Cortex of kidney (tissue), 1 donor: ENCODE measurements at places on chromosomes 16 and 17.

DNA sequence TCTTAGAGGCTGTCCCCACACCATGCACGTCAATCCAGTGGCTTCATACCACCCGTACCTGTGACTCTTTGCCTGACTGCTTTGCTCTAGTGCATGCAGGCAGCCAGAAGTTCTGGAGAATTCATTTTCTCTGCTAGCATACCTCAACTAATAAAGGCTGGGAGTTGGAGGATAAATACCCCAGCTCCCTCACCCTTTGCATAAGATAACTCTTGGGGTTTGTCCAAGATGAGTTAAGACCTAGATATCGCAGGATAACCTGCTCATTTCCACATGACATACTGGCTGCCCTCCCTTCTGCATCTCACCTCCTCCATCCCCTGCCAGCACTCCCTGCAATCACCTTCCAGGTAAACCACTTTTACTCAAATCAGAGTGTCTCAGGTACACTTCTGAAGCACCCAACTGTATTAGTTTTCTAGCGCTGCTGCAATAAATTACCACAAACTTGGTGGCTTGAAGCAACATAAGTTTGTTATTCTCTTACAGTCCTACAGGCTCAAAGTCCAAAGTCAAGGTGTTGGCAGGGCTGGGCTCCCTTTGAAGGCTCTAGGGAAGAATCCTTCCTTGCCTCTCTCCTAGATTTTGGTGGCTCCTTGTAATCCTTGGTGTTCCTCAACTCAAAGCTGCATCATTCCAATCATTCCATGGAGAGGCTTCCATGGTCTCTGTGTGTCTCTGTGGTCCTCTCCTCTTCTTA is 146.8 kb downstream of the CRLF3 start:
- no peak for DNase-seq

- DNase-seq: no peak
Measured at GRCh38 chr16:89861648-89862047, 11.7 kb upstream of the TCF25 start.

DNA sequence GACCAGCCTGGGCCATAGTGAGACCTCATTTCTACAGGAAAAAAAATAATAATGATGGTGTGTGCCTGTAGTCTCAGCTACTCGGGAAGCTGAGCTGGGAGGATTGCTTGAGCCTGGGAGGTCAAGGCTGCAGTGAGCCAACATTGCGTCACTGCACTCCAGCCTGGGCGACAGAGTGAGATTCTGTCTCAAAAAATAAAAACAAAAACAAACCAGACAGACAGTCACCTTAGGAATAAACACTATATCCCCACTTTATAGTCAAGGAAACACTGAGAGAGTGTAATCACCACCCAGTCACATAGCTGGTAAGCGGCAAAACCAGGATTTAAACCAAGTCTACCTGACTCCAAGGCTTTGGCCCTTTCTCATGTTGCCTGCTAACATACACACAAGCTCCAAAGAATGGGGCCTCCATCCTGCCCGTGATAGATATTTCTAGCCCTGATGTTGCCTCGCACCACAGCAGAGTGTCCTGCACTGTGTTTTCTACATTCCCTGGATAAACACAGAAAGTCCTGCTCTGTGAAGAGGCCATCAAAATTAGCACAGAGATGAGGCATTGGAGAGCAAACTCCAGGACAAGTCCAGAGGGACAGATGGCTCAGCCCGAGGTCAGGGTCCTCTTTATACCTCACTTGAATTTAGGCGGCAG is 66.1 kb upstream of the SMURF2 start:
- DNase-seq: no peak

- DNase-seq: no peak
Measured at GRCh38 chr17:43324205-43324893, 74.4 kb upstream of the ARL4D start.

- DNase-seq: no peak
Measured at GRCh38 chr16:69411064-69411985, 13.1 kb upstream of the CYB5B start.

DNA sequence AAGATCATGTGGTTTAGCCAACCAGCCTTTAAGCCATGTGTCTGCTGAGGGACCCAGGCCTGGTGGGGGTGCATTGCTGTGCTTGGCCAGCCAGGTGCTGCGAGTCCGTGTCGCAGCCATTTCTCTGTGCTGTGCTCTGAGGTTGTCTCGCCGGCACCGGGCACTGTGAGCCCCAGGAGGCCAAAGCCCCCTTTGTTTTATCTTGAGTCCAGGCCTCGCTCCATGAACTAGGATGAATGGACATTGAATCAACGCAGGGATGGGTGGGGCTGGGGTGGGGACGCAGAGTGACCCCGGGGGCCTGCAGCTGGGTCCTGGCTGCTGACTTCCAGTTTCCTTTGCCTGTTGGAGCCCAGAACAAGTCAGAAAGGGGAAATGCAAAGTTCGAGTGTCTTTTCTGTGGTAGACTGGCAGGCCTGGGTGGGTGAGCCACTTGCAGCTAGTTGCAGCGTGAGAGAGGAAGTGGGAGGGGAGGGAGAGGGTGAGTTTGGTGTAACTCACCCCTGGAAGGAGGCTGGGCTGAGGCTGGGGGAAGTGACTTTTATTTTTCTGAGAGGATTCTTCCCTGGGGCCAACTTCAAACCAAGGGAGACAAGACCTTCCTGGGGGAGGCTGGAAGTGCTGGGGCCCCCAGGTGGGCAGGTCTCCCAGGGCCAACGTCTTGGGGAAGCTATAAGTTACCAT is 324.7 kb downstream of the SEC14L1 start:
- DNase-seq: no peak

GRCh38 chr16:19499481-19499880 is 22.4 kb downstream of the GDE1 start:
- DNase-seq: no peak

DNA sequence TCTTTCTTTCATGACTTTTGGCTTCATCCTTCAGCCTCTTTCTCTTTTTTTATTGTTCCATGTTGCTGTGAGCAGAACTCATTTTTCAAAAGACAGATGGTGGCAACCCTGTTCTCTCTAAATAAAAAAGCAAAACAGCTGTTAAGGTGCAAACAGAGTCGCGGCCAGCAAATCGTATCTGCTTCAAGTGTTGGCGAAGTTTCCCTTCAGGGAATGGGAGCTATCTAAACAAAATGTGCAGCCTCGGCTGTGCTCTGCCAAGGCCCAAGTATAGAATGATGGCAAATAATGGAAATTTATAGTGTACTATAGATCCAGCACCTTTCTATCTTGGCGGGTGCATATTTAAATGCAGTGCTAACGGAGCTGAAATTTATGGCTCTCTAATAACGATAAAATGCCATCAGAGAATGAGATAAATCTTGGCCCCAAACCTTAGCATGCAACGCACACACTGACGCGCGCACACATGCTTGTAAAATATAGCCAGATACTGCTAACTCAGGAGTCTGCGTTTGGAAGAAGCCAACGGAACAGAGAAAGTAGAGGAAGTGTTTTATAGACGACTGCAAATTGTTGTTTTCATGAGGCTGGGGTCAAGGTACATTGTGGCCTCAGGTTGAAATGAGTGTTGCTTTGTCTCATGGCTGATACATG is 315.5 kb upstream of the RBFOX1 start:
- DNase-seq: no peak

- no peak for DNase-seq
Measured at GRCh38 chr16:64870859-64871258, 251.0 kb downstream of the CDH11 start.

DNA sequence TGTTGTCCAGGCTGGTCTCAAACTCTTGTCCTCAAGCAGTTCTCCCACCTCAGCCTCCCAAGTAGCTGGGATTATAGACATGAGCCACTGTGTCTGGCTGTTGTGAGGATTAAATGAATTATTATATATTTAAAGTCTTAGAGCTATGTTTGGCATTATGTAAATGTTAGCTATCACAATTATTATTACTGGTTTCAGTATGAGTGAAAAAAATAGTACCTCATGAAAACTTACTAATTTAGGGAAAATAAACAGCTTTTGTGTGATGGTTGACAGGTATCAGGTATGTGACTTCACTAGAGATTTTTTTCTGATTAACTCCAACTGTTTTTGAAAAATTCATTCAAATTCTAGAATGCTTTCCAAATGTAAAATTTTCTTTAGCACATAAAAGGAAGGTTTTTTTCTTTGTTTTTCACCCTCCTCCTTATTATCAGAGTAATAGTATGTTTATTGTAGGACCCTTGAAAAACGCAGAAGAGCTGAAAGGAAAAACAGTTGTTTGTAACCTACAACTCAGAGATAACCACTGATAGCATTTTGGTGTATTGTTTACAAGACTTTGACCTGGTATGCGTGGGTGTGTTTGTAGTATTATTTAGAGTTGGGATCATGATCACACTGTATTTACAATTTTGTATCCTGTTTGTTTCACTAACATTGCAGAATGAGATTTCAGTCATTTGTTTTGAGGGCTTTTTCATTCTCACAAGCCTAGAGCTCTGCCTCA is 13.2 kb downstream of the NLK start:
- no peak for DNase-seq

- DNase-seq: no peak
Measured at GRCh38 chr16:48137822-48138221, 18.0 kb downstream of the ABCC12 start.

GRCh38 chr16:80084163-80084562 is 456.6 kb upstream of the DYNLRB2 start:
- DNase-seq: no peak

- DNase-seq: no peak
Measured at GRCh38 chr16:48542020-48542473, 67.9 kb downstream of the N4BP1 start.

GRCh38 chr17:55758171-55758570 is 7.3 kb downstream of the PCTP start:
- no peak for DNase-seq

GRCh38 chr16:29014561-29015069 is 29.8 kb downstream of the LAT start:
- DNase-seq: no peak

GRCh38 chr16:86772671-86773353 is 194.5 kb downstream of the FOXL1 start:
- no peak for DNase-seq

- DNase-seq: no peak
Measured at GRCh38 chr16:88405216-88406060, 22.7 kb downstream of the ZNF469 start.

DNA sequence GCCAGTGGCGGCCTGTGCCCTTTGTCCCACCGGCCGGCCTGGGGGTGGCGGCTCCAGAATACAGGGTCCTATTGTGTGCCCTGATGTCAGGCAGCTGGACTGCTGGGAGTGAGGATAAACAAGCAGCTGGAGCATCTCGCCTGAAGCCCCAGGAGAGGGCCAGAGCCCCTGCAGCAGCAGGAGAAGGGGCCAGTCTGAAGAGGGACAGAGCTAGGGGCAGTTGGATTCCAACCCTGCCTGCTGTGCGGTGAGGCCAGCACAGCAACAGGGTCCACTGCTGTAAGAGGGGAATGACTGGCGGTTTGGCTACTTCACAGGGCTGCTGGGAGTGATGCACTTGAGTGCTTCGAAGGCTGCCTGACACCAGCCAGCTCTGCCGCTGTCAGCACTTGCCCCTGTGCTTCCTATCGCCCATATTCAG is 25.0 kb downstream of the RAB11FIP4 start:
- no peak for DNase-seq

DNA sequence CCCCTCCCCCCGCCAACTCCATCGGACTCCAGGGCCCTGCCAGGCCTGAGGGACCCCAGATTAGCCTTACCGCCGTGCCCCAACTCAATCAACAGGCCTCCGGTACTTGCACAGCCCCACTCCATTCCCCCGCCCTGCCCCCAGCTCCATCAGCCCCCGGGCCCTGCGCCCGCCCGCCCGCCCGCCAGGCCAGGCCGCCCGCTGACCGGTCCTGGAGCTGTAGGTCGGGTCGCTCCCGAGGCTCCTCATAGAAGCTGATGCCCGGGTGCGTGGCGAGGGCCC is 308 bp downstream of the GTF3C1 start:
- no peak for DNase-seq

GRCh38 chr16:3825103-3825502 is 55.4 kb downstream of the CREBBP start:
- DNase-seq: no peak

DNA sequence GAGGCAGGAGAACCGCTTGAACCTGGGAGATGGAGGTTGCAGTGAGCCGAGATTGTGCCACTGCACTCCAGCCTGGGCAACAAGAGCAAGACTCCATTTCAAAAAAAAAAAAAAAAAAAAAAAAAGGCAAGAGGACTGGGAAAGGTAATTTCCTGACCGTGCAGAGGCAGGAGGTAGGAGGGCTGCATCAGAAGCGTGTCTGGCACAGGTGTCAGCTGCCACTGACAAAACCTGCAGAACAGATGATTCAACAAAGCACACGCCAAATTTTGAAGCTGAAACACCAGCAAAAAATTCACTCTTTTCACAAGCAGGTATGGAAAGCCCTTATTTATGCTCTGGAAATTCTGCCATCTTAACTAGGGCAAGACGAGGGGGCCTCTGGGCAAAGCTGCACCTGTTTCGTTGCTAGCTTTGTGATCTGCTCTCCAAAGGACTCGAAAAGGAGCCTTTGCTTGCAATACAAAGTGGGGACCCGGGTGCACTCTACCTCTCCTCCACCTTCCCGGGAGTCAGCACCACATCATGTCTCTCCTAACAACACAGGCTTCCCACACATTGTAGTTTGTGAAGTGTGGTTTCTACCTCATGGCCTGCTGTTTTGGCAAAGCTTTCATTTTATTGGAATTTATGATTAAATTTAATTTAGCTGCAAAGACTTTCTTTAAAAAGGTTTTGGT is 33.7 kb downstream of the USP22 start:
- no peak for DNase-seq

DNA sequence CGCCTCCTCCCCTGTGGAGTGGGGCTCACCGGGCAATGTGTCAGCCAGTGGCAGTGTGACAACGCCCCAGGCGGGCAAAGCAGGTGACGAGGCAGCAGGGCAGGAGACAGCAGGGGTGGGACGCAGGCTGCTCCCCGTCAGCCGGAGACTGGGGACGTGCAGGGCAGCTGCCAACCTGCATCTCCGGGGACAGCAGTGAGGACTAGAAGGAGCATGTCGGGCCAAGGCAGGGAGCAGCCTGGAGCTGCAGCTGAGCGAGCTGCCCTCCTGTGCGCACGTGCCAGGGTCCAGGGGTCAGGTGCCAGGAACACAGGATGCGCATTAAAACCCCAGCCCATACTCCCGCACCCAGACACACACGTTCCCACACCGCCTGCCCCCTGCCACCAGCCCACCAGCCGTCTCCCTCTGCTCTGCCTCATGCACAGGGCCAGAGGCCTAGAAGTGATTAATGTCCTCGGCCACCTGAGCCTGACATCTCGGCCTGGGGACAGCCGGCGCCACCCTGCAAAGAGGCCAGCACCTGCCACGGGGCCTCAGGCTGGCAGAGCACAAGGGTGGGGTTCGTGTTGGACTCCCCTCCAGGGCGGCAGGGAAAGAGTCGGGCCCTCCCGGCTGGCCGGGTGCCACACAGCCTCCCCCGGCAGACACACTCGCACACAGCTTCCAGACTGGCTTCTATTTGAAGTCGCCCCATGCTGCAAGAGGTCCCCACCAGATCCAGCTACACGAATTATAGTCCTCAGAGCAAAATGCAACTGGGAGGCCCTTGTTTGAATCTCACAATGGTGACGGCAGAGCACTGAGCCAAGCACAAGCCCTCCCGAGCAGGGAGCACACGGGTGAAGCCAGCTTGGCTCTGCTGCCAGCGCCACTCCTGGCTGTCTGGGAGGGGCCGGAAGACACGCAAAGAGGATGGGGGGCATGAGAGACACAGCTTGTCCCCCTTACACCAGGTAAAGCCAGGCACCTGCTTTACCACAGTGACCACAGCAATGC is 90.4 kb downstream of the RBFOX3 start:
- DNase-seq: no peak

- no peak for DNase-seq
Measured at GRCh38 chr16:2082171-2082982, 34.6 kb downstream of the TSC2 start.

- DNase-seq: no peak
Measured at GRCh38 chr17:75785016-75785890, 647 bp downstream of the UNK start.
